ENCODE measurements at places on chromosomes 2 and 18.

DNA sequence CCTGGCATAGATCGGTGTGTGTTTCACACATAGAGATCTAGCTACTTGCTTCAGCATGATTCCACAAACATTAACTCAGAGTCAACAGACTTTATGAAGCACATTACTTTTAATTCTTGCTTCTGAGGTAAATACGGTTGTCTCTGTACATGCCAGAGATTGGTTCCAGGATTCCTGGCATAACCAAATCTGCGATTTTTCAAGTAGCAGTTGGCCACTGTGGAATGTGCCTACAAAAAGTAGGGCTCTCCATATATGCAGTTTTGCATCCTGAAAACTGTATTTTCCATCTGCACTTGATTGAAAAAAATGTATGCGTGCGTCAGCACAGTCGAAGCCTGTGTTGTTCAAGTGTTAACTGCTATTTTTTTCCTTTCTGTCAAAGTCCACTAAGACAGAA, 85.0 kb downstream of the ZAP70 start:
- no peak for DNase-seq

DNA sequence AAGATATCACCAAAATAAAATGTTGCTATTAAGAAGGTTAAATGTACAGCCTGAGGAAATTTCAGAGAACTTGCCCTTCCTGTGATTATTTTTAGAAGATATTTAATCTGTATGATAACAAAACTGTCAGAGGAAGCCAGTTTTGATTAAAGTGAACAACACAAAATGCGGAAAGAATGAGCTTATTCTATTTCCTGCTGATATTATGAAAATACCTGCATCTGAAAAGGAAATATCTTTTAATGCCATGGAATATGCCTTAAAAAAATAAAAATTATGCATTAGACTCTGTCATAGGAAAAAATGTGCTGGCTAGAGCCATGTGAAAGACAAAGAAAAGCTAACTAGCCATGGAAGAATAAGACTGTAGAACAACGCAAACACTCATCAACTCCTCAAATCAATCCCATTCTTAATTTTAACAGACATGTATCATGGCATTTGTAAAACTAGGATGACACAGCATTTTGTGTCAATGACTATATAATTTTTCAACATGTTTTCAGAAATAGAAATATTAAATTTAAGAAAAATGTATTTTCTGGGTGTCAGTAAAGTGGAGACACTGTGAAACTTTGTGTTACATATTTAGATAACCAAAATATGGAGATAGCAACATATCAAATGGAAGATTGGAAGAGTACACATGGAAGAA, 1768.2 kb downstream of the SUCLG1 start:
- DNase-seq = no peak

- no peak for DNase-seq
These were observed 55.0 kb downstream of the EHBP1 start for GRCh38 chr2:62760555-62760954.

GRCh38 chr18:26181343-26181826, 44.9 kb upstream of the TAF4B start:
- no peak for DNase-seq

DNA sequence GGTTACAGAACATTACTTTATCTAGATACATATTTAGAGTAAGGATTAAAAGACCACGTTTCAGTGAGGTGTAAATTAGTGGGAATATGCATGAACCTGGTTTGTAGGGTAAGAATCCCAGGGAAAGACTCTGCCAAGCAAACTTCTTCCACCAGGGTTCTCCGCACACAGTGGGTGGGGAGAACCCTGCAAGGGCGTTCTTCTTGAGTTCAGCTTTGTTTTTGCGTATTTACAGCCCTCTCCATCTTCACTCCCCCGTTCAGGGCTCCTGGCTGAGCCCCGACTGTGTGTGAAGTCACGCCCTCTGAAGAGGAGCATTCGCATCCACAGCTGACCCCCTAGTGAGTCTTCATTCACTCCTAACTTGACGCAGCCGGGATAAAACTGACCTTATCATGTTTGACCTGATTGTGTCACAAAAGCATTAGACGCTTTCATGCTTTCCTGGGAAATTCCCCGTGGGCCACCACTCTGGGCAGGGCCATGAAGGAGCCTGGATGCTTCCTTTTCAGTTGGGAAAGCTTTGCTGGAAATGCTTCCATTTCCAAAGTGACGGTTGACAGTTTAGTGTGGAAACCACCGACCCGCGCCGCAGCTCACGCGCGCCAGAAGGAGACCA, 1.0 kb downstream of the ALKAL2 start:
- DNase-seq = no peak

DNA sequence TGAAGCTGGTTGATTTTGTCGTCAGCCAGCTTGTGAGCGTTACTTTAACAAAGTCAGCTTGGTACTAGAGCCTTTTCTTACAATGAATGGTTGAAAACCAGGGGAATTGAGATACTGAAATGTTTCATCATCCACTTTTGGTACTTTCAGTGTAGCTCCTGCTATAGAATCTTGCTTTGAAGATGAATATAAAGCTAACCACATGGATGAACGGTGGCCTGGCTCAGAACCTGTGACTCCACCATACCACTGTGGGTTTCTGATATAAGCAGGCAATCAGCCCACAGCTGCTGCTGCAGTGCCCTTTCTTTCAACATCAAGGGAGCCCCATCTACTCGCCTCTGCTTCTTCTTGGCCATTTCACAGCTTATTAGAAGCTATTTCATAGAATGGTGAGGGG, 53.2 kb upstream of the GPR45 start:
- DNase-seq = no peak
